Ovary (tissue), 10 donors: ENCODE measurements at places on chromosomes 7 and 10. TPM values are rescaled to one million over a fixed set of nuclear protein-coding genes. Genes with fewer than 3 reads are reported as not detected.

The CYP26C1 gene
- total RNA-seq, result not detected

DNA sequence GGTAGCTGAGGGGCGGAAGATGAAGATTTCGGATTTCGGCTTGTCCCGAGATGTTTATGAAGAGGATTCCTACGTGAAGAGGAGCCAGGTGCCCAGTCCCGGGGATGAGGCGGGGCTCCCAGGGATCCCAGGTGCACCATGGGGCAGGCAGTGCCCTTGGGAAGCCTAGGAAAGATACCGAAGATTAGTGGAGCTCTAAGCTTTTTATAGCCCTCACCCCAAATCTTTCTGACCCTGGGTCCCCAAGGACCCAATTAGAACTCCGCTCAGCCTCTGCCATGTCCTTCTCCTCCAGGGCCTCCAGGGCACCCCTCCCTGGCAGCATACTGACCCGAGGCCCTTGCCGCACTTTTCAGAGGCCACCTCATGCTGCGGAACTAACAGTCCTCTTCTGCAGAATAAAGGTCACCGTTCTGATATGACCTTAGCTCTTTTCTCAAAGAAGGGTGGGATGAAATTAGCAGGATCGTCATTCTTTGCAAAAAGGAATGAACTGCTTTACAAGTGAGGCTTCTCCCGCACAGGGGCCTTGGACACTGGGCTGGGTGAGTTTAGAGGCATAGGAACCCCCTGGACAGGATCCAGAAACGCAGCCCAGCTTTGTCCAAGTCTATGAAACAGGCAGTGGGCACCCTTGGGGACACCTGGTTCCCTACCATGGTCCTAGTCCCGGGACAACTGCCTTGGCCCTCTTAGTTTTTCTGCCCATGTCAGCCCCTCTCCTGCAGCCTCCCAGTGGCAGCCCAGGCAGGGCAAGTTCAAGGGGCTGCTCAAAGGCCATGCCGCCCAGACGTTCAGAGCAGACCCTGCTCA lies 17.9 kb upstream of the CSGALNACT2 start:
- no peaks in the 10 kb centered on the region for H3K4me1 ChIP-seq
- no peak overlapping the region for H3K4me3 ChIP-seq

- no peaks in the 10 kb centered on the region for H3K36me3 ChIP-seq
- DNase-seq, result no peak
- no peak overlapping the region for H3K4me3 ChIP-seq
- no peaks in the 10 kb centered on the region for H3K27me3 ChIP-seq
Measured at GRCh38 chr7:29035044-29035740, 77.1 kb upstream of the TRIL start.

DNA sequence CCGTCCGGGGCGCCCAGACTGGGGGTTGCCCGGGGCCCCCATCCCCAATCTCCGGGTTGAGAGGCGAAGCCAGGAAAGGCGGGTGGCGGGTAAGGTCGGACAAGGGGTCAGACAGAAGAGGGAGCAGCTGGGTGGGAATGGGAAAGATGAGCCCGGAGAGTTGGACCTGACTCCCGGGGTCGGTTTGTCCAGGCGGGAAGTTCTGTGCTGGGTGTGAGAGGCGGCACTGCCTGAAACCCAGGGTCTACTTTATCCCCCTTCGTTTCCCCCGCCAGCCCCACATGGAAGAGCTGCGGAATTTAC lies 675 bp downstream of the SLC4A2 start:
- no peaks in the 10 kb centered on the region for H3K36me3 ChIP-seq
- no peaks in the 10 kb centered on the region for H3K27me3 ChIP-seq
- no peak for DNase-seq
- peak overlapping the region; percentile 88 for H3K27ac ChIP-seq

DNA sequence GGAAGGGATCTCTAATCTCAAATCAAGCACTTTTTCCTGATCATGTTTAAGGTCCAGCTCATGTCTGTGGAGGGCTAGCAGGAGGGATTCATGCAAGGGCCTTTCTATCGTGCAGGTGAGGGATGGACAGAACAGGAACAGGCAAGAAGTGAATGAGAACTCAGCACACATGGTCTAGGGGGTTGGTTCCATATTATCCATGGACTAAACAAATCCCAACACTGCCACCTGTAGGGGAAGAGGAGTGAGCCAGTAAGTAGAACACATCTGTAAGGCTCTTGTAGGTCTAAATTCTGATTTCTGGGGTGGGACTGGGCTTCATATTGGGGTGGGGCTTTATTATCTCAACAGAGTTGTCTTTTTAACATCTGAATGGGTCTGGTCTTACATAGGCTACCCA lies 138.0 kb upstream of the TARP start:
- H3K27ac ChIP-seq, result no peak overlapping the region
- H3K36me3 ChIP-seq, result no peaks in the 10 kb centered on the region

- no peak overlapping the region for H3K4me3 ChIP-seq
- no peak overlapping the region for H3K27ac ChIP-seq
- no peaks in the 10 kb centered on the region for H3K4me1 ChIP-seq
- no peaks in the 10 kb centered on the region for H3K27me3 ChIP-seq
Measured at GRCh38 chr7:71739520-71740173, 607.7 kb downstream of the GALNT17 start.

- no peak overlapping the region for H3K4me3 ChIP-seq
- no peaks in the 10 kb centered on the region for H3K36me3 ChIP-seq
Measured at GRCh38 chr10:110279407-110279986, 25.2 kb downstream of the SMNDC1 start.

GRCh38 chr7:129544700-129545099 lies 42.4 kb downstream of the SMKR1 start:
- no peaks in the 10 kb centered on the region for H3K27me3 ChIP-seq
- H3K36me3 ChIP-seq, result no peaks in the 10 kb centered on the region
- H3K27ac ChIP-seq, result no peak overlapping the region
- no peak overlapping the region for H3K4me3 ChIP-seq

DNA sequence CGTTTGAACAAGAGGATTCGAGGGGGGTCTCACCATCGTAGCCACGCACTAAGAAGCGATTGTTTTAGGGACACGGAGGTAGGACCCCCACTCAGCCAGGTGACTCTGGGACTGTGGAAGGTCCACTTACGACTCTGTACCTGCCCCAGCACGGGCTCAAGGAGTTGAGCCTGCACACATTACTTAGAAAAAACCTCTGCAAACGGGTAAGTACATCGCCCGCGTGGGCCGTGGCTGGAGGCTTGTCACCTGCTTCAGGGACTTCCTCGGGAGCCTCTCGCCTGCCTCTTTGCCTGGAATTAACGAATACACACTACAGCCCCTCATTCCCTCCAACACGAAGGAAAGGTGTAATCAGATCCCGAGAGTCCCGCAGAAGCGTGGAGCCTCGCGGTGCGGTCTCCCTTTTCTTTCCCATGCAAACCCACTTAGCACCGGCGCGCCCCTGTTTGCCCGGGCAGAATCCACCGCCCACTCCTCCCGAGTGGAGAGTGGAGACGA lies 826 bp downstream of the PODXL start:
- H3K27ac ChIP-seq, result no peak overlapping the region
- H3K4me3 ChIP-seq, result peak overlapping the region; percentile 65
- no peaks in the 10 kb centered on the region for H3K36me3 ChIP-seq
- no peaks in the 10 kb centered on the region for H3K27me3 ChIP-seq
- H3K4me1 ChIP-seq, result peaks cover 8% of the 10 kb centered on the region
- DNase-seq, result no peak

DNA sequence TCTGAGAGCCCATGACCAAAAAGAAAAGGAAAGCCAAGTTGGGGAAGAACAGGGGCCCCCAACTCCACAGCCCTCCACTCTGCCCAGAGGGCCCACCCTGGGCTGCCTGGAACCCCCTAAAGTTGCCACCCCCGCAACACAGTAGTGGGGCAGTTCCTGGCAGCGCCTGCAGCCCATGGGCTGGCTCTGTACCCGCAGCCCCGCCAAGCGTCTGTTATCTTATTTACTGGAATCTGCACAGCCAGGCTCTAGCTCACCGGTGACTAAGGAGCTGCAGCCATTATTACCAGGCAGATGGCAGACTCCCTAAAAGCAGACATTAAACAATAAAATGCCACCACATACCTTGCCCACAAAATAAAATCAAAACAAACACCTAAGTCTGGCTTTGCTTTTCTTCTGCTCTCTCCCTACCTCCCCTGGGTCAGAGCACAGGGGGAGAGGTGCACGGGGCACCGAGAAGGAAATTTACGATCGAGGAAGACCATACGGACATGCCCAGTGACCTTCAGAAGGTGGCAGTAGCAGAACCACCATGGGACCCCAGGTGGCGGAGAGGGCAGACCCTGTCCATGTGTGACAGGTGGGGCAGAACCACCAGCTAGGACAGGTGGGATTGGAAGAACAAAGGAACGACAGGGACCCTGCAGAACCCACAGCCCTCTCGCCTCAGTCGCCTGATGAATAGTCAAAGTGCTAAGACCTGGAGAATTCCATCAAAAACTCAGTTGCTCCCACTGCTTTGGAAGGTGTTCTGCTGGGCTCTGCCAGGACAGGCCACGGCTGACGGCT lies 66.3 kb downstream of the PRKAG2 start:
- H3K27ac ChIP-seq, result no peak overlapping the region
- DNase-seq, result no peak
- H3K27me3 ChIP-seq, result no peaks in the 10 kb centered on the region

DNA sequence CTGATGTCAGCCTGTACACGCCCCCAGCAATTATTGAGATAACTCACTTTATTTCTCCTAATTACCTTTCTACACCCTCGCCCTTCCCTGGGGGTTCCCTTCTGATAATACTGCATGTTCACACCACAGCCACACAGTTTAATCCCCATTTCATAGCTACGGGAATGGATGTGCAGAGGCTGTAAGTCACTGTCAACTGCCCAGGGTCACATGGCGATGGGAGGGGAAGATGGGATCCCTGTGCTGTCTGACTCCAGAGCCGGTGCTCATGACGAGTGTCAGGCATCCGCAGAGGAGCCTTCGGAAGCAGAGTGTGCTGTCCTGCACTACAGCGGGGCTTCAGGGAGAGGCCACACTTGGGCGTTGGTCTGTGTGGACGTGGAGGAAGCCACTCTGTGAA lies 688.7 kb downstream of the SDK1 start:
- no peaks in the 10 kb centered on the region for H3K36me3 ChIP-seq
- DNase-seq, result no peak
- no peak overlapping the region for H3K4me3 ChIP-seq
- H3K27me3 ChIP-seq, result no peaks in the 10 kb centered on the region
